ENCODE measurements at places on chromosomes 3 and 15.

DNA sequence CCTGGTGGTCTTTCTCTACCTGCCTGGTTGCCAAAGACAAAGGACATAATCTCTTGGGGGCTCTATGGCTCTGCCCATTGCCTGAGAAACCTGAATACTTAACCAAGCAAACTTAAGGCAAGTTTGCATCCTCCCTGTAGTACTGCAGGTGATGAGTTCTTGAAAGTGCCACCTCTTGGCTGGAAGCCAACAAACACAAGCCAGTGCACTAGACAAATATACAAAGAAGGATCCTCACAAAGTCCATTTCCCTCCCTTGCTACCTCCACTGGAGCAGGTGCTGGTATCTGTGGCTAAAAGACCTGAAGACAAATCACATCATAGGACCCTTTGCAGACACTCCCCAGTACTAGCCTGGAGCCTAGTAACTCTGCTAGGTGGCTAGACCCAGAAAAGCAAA, 772.3 kb downstream of the SI start:
- DNase-seq: no peak
- peaks cover 3% of the 10 kb centered on the region for H3K27me3 ChIP-seq
- no peak overlapping the region for H3K4me3 ChIP-seq
- no peaks in the 10 kb centered on the region for H3K36me3 ChIP-seq
- H3K4me1 ChIP-seq: no peaks in the 10 kb centered on the region

- peaks cover 3% of the 10 kb centered on the region for H3K36me3 ChIP-seq
- H3K27me3 ChIP-seq: peaks cover 11% of the 10 kb centered on the region
- DNase-seq: peak; percentile 75
Observed at GRCh38 chr3:111859061-111859973, at the start of gene PHLDB2. Gene PHLDB2, plus strand, starts transcription at chr3:111859265. Its CDS starts 24,813 bp downstream, at chr3:111884078.

DNA sequence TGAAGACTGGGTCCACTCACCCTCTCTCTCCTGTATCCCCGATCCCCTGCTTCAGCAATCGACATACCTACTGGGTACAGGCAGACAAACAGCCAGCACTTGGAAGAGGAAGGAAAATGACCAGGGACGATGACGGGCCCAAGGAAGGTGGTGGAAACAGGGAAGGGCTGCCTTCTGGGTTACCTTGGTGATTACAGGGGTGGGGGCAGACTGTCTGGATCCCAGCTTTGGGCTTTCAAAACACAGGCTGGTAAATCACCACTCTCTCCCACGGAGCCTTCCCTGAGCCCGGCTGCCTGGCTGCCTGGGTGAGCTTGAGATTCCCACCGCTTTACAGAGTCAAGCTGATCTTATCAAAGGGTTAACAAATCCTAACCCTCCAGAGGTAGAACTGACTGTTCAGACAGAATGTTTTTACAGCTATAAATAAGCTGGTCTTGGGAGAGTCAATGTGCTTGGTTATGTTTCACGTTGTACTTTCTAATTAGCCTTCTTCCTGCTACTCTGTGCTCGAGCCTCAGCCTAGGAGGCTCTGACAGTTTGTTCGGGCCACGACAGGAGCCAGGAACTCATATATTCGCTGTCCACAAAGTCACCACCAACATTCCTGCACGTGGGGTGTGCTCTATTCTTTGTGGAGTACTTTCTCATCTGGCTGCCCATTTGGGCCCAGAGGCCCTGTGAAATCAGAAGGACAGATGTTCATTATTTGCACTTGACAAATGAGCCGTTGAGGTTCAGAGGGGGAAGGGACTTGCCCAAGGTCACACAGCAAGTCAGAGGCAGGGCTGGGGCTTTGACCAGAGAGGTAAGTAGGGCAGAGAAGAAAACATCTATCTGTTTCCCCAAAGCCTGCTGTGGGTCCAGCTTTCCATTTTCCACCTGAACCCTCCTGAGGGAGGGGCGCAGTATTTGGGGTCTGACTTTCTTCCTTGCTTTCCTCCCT, 63.5 kb downstream of the FEM1B start:
- no peaks in the 10 kb centered on the region for H3K36me3 ChIP-seq
- no peak for DNase-seq
- H3K27ac ChIP-seq: no peak overlapping the region
- no peak overlapping the region for H3K4me3 ChIP-seq

- no peak overlapping the region for H3K27ac ChIP-seq
- no peak overlapping the region for H3K4me3 ChIP-seq
- no peak for DNase-seq
- H3K4me1 ChIP-seq: peaks cover 7% of the 10 kb centered on the region
- peaks cover 12% of the 10 kb centered on the region for H3K27me3 ChIP-seq
Observed at GRCh38 chr15:57873564-57874209, 167.2 kb downstream of the POLR2M start.

DNA sequence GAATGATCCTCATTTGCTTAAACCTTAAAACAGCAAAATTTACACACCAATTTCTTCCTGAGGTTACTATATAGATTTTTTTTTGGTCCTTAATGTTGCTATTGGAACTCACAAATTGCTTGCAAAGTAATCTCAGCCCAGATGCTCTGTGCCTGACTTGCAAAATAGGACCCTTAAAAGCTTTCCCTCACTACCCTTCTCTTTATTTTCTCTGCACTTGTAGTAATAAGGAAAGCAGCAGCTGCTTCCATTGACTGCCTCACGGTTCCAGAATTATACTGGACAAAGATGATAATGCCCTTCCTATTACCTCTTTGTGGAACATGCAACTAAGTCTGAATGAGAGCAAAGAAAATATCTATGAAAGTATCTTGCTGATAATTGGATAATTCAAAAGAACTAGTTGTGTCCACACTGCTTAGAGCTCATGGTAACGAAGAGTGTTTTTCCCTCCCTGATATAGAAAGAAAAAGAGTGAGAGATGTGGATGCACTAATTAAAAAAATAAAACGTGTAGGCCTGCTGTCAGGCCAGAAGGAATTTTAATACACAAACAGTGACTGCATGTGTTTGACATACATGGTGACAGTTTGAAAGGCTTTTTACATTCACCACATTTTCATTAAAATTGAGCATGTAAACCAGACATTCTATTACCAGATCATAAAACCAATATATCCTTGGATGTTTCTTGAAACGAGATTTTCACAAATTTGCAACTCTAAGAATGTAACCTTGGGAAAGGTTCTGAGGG, 783.1 kb downstream of the GBE1 start:
- H3K27me3 ChIP-seq: peaks cover 7% of the 10 kb centered on the region
- no peak for DNase-seq
- H3K4me1 ChIP-seq: no peaks in the 10 kb centered on the region

DNA sequence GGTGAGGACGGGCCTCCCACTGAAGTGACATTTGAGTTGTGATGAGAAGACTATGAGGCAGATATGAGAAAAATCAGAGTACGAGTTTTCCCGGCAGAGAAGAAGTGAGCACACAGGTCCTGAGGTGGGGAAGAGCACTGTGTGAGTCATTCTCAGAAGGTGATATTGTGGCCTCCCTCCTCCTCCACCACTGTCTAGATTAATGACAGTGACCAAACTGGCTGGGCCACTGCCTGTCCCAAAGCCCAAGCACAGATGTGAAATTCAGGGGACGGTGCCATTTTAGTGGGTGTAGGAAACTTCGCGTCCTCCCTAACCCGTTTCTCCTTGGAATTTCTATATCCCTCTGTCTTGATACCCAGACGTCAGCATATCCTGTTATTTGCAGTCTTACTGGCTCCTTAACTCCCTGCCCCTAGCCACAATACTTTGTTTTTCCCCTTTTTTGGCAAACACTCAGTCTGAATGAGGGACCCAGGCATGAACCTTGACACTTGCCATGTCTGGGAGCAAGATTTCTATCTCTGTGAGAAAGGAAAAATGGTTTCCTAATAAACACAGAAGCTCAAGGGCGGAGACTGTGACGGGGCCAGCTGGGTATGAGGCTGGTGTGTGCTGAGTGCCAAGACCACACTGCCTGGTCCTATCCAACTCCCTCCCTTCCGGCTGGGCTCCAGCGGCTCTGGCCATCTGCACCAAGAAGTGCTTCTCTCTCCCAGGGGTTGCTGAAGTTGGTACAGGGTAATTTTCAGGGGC, 15.2 kb downstream of the PRICKLE2 start:
- no peak for DNase-seq
- peaks cover 2% of the 10 kb centered on the region for H3K27me3 ChIP-seq
- peaks cover 2% of the 10 kb centered on the region for H3K4me1 ChIP-seq
- H3K36me3 ChIP-seq: no peaks in the 10 kb centered on the region

GRCh38 chr15:73403171-73403570, 34.4 kb upstream of the HCN4 start:
- no peak for DNase-seq
- H3K4me3 ChIP-seq: no peak overlapping the region
- no peak overlapping the region for H3K27ac ChIP-seq
- H3K4me1 ChIP-seq: no peaks in the 10 kb centered on the region

GRCh38 chr3:158950178-158950901, 148.5 kb downstream of the MFSD1 start:
- no peaks in the 10 kb centered on the region for H3K27me3 ChIP-seq
- no peak for DNase-seq
- no peak overlapping the region for H3K27ac ChIP-seq
- H3K36me3 ChIP-seq: no peaks in the 10 kb centered on the region

DNA sequence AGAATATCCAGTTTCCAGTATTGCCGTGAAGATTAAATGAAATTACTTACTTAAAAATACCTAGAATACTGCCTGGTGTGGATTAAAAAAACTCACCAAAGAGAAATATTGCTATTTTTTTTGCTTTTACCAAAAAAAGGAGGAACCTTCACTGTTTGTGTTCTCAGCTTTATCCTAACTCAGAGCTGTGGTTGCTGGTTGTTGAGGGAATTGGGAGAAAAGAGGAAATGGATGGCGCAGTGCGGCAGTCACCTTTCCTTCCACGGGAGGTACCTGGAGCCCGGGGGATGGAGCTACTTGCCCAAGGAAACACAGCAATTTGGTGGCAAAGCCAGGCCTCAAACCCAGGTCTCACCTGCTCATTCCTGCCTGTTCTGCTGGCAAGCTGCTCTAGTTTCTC, 270.3 kb downstream of the RPLP1 start:
- H3K27ac ChIP-seq: no peak overlapping the region
- no peak for DNase-seq
- peaks cover 94% of the 10 kb centered on the region for H3K4me1 ChIP-seq

DNA sequence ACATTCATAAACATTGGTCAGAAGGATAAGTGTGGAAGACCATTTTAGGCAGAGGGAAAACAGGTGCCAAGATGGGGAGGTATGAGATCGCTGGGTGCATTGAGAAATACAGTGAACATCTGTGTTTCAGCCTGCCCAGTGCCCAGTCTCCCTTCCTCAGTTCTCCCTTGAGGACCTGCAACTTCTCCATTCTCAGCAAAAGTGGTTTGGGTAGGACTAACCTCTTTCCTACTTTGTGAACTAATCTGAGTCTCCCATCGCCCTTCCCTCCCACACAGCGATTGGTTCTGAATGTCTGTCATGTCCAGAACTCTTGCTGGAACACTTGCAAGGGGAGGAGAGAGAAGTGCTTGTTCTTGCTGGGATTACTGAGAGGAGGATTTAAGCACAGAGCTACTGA, 10.9 kb upstream of the CCNL1 start:
- peak overlapping the region; percentile 8 for H3K27ac ChIP-seq
- H3K36me3 ChIP-seq: peaks cover 4% of the 10 kb centered on the region
- peaks cover 24% of the 10 kb centered on the region for H3K4me1 ChIP-seq
- peaks cover 15% of the 10 kb centered on the region for H3K27me3 ChIP-seq

- no peaks in the 10 kb centered on the region for H3K27me3 ChIP-seq
- H3K4me3 ChIP-seq: no peak within 1 kb of the TSS
- no peak for DNase-seq
- no peaks in the 10 kb centered on the region for H3K36me3 ChIP-seq
Observed at GRCh38 chr15:74202452-74203401, at the start of gene STRA6. Gene STRA6, minus strand, starts transcription at chr15:74202787. Its CDS starts 520 bp downstream, at chr15:74202267.

DNA sequence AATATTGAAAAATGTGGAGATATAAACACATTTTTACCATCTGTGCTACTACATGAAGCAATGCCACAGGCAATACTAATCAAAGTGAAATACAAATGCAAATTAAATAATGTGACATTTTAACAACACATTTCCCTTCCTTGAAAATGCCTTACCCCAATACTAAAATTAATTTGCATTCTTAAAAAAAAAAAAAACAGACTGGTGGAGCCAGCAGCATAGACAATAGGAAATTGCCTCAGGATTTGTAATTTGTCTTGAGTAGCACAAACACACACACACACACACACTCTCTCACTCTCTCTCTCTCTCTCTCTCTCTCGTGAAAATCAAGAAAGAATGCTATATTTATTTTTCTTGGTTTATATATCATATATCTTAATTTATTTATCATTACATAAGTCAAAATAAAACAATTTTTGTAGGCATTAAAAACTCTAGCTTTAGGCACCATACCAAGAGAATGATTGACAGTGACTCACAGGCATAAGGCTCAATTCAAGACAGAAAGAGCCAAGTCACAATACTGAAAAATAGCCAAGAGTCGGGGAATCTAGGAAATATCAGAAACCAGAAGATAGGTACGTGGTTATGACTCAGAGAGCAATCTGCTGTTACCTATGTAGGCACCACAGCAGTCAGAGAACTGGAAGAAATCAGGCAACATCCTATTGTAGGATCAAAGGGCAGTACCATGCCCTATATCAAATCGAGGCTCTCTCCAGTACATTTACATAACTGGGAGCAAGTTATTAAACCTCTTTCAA, 23.0 kb downstream of the SUCNR1 start:
- H3K27me3 ChIP-seq: peaks cover 1% of the 10 kb centered on the region
- no peak for DNase-seq

GRCh38 chr3:129286081-129286480, 7.4 kb downstream of the HMCES start:
- H3K4me3 ChIP-seq: no peak overlapping the region
- peaks cover 28% of the 10 kb centered on the region for H3K4me1 ChIP-seq
- H3K27me3 ChIP-seq: no peaks in the 10 kb centered on the region

DNA sequence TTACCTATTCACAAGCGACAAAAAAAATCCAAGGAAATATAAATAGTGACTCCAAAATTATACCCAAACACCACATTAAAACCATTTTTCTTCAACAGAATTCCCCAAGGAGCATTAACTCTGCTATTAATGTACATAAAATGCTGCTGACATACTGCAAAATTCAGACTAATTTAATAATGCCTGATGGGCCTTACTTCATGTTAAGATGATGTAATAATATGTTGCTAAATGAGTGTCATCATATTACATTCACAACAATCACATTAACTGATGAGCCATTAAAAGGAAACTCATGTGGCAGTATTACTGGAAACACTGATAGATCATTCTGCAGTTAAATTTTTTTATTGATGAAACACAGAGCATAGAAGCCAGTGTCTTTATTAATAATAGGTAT, 204.9 kb upstream of the CGNL1 start:
- no peaks in the 10 kb centered on the region for H3K4me1 ChIP-seq
- H3K27ac ChIP-seq: no peak overlapping the region
- no peaks in the 10 kb centered on the region for H3K27me3 ChIP-seq
- DNase-seq: no peak
- no peak overlapping the region for H3K4me3 ChIP-seq

GRCh38 chr15:62071711-62072308, 5.0 kb downstream of the C2CD4A start:
- peaks cover 9% of the 10 kb centered on the region for H3K27me3 ChIP-seq
- no peak overlapping the region for H3K27ac ChIP-seq
- DNase-seq: peak; percentile 37

- no peak for DNase-seq
- peaks cover 2% of the 10 kb centered on the region for H3K27me3 ChIP-seq
- H3K4me3 ChIP-seq: no peak overlapping the region
- H3K27ac ChIP-seq: no peak overlapping the region
- no peaks in the 10 kb centered on the region for H3K36me3 ChIP-seq
- H3K4me1 ChIP-seq: no peaks in the 10 kb centered on the region
Observed at GRCh38 chr3:157109267-157110141, 50.4 kb downstream of the CCNL1 start.
